Activated CD8-positive, alpha-beta memory T cell treated with anti-CD3 and anti-CD28 coated beads, Interleukin-2, amount 50 U/mL, for 4 hours (primary cell): ENCODE measurements at places on chromosomes 6 and 20.

GRCh38 chr6:67916399-67916798, 718.7 kb upstream of the ADGRB3 start:
- no peak for DNase-seq

GRCh38 chr6:117446861-117447260, 21.1 kb upstream of the ROS1 start:
- no peak for DNase-seq

GRCh38 chr6:72946774-72947173, 278.5 kb downstream of the KHDC1L start:
- no peak for DNase-seq

- no peak for DNase-seq
Observed at GRCh38 chr6:50819904-50820868, 1.5 kb downstream of the TFAP2B start.

- DNase-seq, result no peak
Observed at GRCh38 chr6:36478051-36478526, 35.3 kb downstream of the KCTD20 start.

GRCh38 chr6:121858986-121859385, 423.5 kb downstream of the GJA1 start:
- no peak for DNase-seq

- no peak for DNase-seq
Observed at GRCh38 chr6:30687659-30688431, 1.4 kb upstream of the PPP1R18 start.

DNA sequence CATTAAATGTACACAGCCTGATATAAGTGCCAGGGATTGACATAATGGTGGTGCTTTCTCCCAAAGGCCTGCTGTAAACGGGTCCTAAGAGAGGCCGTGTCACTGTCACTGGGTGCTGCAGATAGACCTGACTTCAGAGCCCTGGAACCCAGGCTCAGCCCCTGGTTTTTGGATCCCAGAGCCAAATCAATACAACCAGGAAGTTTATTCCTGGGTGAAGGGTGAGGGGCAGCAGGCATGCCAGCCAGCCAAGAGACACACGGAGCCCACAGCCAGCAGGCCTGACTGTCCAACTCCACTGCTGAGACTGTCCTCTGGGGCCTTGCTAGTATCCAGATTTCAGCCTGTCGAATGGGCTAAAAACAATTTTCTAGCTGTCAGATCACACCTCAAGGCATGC, 12.8 kb upstream of the ARMC12 start:
- DNase-seq, result no peak

DNA sequence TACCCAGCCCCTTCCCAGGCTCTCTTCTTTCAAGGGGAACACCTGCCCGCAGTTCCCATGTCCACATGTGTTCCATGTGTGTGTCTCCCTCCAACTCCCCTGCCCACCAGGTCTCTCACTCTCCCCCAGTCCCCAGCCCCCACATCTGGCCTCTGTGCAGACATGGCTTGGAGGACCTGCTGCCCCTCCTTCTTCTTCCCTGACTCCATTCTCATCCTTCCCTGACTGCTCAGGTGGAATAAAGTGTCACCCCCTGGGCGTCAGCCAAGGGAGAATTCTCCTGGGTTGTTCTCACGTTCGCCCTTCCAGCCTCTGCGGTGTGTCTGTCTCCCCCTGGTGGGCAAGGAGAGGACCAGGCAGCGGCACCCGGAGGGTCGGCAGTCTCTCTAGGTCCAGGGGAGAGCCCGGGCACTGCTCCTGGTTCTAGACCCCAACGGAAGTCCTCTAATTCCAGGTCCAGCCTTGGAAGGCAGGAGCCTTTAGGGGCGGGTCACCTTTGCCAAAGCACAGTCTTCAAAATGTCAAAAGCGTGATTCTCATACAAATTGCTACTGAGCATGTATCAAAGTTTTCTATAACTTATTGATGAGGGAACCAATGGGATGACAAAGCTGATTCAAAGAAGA, 50.5 kb downstream of the EBF4 start:
- peak; percentile 78 for DNase-seq

DNA sequence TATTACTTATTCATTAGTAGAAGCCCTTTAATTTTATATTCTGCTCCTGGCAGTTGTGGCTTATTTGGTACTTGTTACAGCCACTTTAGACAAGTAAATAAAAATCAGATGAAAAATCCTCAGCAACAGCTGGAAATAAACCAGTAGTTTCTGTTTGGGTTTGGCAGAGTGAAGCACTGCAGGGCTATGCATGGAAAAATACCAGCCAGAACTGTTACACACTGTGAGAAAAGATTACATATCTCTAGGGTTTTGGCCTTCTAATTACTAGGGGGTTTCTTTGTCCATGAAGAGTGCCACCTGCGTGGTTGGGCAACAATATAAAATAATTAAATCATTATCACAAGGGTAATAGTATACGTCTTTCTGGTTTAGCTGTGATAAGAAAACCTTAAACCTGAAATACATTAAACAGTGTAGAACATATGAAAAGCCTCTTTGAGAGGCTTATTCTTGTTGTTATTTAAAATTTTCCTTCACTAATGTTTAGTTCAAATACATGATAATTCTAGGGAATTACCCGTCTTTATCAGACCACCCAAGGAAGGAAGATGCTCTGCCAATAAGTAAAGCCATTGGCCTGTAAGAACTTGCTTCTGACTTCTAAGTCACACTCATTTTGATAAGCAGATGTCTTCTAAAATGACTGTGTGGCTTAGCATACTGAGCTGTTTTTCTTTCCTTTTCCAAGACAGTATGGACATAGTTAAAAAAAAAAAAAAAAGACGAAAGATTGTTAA, 320.0 kb upstream of the FLRT3 start:
- DNase-seq, result no peak

DNA sequence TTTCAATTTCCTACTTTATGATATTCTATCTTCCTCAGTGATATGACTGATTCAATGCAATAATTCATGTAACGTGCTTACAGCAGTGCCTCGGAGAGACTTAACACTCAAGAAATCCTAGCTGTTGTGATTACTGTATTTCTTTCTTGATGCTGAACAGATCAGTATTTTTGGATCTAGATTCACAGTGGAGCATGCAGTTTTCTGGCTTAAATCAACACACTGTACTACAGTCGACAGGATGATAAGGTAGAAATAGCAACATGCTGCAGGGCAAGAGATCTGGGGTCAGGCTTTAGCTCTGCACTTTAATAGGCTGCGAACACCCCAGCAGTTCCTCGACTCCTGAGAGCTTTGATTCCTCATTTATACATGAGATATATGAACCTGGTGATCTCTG, 161.0 kb downstream of the AIG1 start:
- no peak for DNase-seq

DNA sequence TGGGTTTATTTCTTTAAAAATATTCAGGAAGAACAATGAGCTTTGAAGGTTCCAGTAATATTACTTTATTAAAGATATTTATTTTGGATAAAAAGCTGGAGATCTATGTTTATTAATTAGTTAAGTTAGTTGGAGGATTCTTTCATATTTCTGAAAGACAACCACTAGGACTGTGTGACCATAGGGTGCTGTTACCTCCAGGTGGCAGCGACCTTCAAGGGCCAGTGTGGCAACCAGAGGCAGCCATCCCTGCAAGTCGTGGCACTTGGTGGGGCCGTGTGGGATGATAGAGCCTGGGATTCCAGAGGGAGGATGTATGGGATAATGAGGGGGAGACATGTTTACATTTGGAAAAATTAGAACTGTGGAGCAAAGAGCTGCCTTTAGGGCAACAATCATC, 95.5 kb upstream of the SCP2D1 start:
- no peak for DNase-seq

GRCh38 chr20:34293589-34293988, 9.6 kb downstream of the AHCY start:
- no peak for DNase-seq

DNA sequence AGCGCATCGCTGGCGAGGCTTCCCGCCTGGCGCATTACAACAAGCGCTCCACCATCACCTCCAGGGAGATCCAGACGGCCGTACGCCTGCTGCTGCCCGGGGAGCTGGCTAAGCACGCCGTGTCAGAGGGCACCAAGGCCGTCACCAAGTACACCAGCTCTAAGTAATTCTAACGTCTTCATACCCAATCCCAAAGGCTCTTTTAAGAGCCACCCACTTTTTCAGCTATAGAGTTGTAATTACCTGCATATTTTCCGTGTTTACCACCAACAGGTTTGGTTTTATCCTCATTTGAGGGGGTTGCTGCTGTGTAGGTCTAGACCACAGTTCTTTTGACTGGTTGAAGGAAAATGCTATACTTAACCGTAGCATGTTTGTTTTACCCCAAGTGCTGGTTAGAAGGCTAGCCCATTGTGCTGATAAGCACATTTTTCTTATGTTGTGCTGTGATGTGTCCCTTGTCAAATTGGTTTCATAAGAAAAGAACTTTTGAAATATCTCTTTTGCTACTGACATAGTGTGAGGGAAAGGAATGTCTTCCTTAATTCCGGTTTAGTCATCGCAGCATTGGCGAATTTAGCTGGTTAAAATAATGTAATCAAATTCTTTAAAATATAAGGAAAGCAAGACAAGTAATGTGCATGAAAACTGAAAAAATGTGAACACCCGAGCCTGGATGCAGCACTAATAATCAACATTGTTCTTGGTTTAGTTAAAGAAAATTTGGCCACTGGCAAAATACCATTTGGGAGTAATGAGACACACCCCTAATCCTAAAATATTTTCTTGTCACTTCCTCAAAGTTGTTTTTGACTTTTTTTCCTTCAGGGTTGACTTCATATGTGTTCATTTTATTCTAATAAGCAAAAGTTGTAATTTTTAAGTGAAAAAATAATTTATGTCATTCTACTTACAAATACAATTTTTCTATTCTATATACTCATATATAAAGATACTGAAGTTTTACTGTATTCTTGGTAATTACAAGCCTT, 112.8 kb downstream of the HFE start:
- DNase-seq, result no peak

- DNase-seq, result no peak
Observed at GRCh38 chr6:70208235-70208790, 94.6 kb downstream of the COL9A1 start.

DNA sequence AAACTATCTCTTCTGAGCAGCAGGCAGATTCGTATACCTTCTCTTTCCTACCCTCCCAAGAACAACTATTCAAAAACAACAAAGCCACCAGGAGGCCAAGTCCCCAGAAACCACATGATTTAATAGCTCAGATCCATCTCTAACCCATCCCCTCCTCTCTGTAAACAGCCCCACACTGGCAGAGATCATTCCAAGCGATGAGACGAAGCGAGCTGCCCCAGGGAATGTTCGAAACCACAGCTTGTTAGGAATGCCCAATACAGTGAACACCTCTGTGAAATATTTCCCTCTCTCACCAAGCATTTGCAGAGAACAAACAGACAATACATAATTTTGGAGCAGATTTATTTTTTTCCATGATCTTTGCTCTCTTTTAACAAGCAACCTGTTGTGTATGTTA, 231.8 kb downstream of the SOD2 start:
- DNase-seq, result no peak

- no peak for DNase-seq
Observed at GRCh38 chr6:83852528-83853177, 507 bp upstream of the RIPPLY2 start.

DNA sequence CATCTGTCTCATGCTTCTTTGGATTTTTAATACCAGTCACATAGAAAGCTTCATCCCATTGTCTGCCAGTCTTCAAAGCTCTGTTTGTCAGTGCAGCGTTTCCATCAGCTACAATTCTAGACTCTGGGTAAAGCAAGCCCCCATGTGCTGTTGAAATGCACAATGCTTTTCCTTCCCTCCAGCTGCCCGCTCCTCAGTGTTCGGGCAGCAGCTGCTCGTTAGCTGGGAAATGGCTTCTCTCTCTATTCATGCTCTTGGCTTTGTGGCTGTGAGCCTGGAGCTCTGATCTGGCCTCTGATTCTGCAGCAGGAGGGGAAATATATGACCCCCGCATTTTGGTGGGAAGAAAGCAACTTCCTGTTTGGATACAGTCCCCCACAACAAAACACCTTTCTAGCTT, 213.0 kb upstream of the CDYL start:
- no peak for DNase-seq

DNA sequence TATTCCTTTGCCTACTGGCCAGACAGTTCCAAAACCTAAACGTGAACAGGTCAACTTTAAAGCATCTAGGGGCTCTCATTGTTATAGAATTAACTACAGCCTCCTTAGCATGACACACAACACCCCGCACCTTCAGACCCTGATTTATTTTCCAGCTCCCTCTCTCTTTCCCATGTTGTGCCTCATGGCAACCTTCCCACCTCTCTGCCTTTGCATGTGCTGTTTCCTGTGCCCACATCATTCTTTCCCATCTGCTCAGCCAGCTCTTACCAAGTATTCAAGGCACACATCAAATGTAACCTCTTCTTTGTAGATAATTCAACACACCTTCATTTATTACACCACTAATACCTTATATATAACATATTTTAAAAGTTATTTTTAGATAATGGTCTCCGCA, 291.0 kb downstream of the COL12A1 start:
- DNase-seq, result no peak

GRCh38 chr6:41228096-41228495, at the start of gene TREML4:
Gene TREML4 (plus strand): TSS chr6:41228349. CDS start chr6:41228428, 79 bp downstream.
- no peak for DNase-seq

GRCh38 chr6:18053555-18054445, 66.4 kb upstream of the KIF13A start:
- no peak for DNase-seq

- no peak for DNase-seq
Observed at GRCh38 chr20:35680452-35681183, 15.9 kb upstream of the CPNE1 start.

- peak; percentile 59 for DNase-seq
Observed at GRCh38 chr6:33008944-33009861, at the start of gene HLA-DOA. Gene HLA-DOA (minus strand): TSS chr6:33009591.

- no peak for DNase-seq
Observed at GRCh38 chr6:90669420-90669819, 82.5 kb upstream of the MAP3K7 start.

GRCh38 chr20:15918631-15919030, 654.6 kb downstream of the KIF16B start:
- no peak for DNase-seq

DNA sequence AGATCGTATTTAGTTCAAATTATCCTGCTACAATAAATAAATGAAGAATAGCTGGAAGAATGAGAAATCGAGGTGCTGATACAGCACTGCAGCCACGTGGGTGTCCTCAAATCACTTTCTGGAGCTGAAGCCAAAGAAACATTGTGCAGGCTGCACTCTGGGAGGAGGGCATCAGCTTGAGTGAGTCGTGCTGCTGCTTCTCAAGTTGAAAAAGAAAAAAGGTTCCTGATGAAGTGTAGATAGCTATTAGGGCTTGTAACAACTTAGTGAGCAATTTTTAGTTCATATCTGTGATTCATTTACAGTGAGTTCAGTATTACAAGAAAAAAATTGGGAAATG, 40.5 kb downstream of the DSE start:
- DNase-seq, result no peak

- no peak for DNase-seq
Observed at GRCh38 chr20:54625497-54625896, 150.1 kb downstream of the DOK5 start.
